Astrocyte (in vitro differentiated cells and primary cell): ENCODE measurements at places on chromosomes 6 and 20.

- H3K4me3 ChIP-seq, result no peak overlapping the region
- DNase-seq, result no peak
- H3K4me1 ChIP-seq, result no peaks in the 10 kb centered on the region
- no peaks in the 10 kb centered on the region for H3K27me3 ChIP-seq
These were observed 37.0 kb upstream of the BTBD3 start for GRCh38 chr20:11880680-11881079.

DNA sequence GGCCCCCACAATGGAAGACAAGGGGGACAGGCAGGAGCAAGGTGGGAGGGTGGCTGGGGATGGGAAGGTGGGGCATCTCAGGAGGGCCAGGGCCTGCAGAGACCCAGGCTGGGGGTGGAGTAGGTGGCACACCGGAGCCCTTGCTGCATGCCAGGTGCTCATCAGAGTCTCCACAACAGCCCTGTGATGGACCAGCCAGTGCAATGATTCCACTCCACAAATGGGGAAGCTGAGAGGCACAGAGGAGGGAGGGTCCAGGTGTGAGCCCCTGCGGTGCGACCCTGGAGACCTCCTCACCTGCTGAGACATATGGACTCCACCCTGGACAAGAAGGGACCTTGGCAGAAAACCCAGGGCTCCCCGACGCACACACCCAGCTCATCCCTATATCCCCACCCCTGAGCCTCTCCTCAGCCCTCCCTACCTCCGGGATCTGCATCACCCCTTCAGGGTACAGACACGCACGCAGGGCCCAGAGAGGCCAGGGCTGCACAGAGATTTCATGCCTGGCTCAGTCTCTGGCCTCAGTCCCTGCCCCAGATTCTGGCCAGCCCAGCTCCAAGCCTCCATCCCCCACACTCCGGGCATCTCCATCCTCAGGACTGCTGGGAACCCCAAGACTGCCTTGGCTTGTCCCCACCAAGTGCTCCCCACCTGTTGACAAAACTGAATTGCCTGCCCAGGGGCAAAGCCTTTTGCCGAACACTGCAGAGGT is 7.1 kb upstream of the GRM4 start:
- H3K4me3 ChIP-seq, result no peak overlapping the region
- no peaks in the 10 kb centered on the region for H3K36me3 ChIP-seq
- DNase-seq, result no peak
- peaks cover 6% of the 10 kb centered on the region for H3K4me1 ChIP-seq
- H3K27me3 ChIP-seq, result peaks cover 47% of the 10 kb centered on the region

DNA sequence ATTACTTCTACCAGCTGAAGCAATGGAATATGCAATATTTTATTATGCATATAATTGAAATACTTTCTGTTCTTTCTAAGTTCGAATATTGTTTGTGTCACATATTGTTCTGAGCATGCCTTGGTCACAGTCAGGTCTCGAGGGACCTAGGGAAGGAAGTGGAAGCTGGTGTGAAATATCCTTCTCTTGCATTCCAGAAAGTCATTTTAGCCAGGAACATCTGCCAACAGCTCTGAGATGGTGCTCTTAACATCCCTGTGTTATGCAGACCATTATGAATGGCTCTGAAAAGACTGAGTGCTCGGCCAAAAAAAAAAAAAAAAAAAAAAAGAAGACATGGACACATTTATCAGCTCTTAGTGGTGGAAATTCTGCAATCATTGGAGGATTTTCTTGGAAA is 132.7 kb upstream of the JAG1 start:
- no peak overlapping the region for H3K4me3 ChIP-seq
- DNase-seq, result no peak
- no peaks in the 10 kb centered on the region for H3K36me3 ChIP-seq
- H3K27ac ChIP-seq, result no peak overlapping the region
- H3K4me1 ChIP-seq, result no peaks in the 10 kb centered on the region

- no peak for DNase-seq
- H3K27ac ChIP-seq, result no peak overlapping the region
- H3K4me3 ChIP-seq, result no peak overlapping the region
- H3K4me1 ChIP-seq, result peaks cover 3% of the 10 kb centered on the region
These were observed 269.3 kb downstream of the ZFAND3 start for GRCh38 chr6:38088829-38089228.

- no peak overlapping the region for H3K4me3 ChIP-seq
- DNase-seq, result no peak
- H3K27me3 ChIP-seq, result no peaks in the 10 kb centered on the region
- no peak overlapping the region for H3K27ac ChIP-seq
These were observed 650.4 kb downstream of the RFPL4B start for GRCh38 chr6:112997421-112998085.

- DNase-seq, result peak; percentile 52
- no peak overlapping the region for H3K4me3 ChIP-seq
- H3K27me3 ChIP-seq, result no peaks in the 10 kb centered on the region
- no peak overlapping the region for H3K27ac ChIP-seq
- H3K36me3 ChIP-seq, result peaks cover 10% of the 10 kb centered on the region
These were observed 12.4 kb downstream of the TFB1M start for GRCh38 chr6:155301867-155302266.

DNA sequence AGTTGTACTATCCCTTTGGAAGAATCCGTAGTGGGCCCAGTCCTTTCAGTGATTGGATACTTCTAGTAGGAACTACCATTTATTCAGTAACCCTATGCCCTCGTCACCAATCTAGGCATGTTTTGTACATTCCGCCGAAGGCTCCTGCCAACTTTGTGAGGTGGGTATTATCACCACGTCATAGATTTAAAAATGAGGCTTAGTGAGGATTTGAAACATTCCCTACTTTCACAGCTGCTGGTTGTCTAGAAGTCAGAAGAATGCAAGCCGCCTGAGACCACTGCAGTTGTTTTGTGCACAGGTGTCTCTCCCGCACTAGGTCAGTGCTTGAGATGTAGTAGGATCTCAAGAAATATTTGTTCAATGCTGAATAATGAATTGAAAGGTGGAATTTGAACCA is 32.6 kb downstream of the ENPP1 start:
- no peaks in the 10 kb centered on the region for H3K4me1 ChIP-seq
- H3K36me3 ChIP-seq, result no peaks in the 10 kb centered on the region
- no peak overlapping the region for H3K27ac ChIP-seq
- H3K27me3 ChIP-seq, result no peaks in the 10 kb centered on the region

GRCh38 chr20:34011275-34011674 is 17.6 kb downstream of the RALY start:
- no peak overlapping the region for H3K27ac ChIP-seq
- no peaks in the 10 kb centered on the region for H3K4me1 ChIP-seq
- H3K4me3 ChIP-seq, result no peak overlapping the region
- no peaks in the 10 kb centered on the region for H3K36me3 ChIP-seq

GRCh38 chr6:138403324-138403800 is 661 bp upstream of the HEBP2 start:
- H3K4me3 ChIP-seq, result peak overlapping the region; percentile 75
- no peak for DNase-seq
- peak overlapping the region; percentile 44 for H3K27ac ChIP-seq
- peaks cover 3% of the 10 kb centered on the region for H3K4me1 ChIP-seq
- no peaks in the 10 kb centered on the region for H3K27me3 ChIP-seq

DNA sequence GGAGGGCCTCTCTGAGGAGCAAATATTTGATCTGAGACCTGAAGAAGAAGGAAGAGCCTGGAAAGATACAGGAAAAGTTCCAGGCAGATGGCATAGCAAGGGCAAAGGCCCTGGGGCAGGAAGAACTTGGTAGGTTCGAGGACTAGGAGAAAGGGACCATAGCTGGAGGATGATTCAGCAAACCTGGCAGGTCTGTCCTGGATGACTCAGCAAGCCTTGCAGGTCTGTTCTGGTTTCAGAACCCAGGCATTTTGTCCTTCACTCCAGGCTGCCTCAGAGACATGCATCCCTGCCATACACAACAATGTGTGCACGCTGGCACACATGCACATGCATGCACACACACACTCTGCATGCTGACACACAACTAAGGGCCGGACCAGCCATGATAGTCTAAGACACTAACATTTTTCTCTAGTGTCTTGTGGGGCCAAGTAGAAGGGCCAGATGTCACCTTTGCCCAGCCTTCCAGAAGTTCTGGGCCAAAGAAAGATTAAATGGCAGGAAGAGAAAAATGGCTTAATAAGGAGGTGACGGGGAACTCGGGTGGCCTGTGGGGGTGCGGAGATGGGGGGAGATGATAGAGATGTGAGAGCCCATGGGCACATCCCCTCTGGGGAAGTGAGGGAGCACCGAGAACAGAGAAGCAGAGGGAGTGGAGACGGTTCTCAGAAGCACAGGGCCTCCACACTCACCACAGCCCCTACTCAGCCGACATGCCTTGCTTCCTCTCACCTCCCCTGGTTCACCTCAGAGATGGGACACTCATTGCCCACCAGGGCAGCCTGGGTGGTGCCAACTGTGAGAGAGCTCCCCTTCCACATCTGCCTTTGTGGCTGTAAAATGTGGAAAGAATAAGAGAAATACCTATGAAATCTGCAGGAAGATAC is 15.4 kb upstream of the TRIB3 start:
- no peaks in the 10 kb centered on the region for H3K27me3 ChIP-seq
- no peak overlapping the region for H3K4me3 ChIP-seq
- H3K36me3 ChIP-seq, result no peaks in the 10 kb centered on the region
- no peak for DNase-seq

DNA sequence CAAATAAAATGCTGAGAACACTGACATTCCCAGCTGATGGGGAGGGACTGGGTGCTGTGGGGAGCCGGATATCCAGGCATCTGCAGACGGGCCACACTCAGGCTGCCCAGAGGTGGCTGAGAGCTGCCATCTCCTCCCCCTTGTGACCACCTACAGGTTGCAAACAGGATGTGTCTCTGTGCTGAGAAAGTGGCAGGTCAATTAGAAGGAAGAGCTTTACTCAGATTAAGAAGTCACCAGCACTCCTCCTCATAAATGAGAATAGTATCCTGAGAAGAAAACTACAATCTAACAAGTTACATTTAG is 63.0 kb downstream of the HUS1B start:
- H3K36me3 ChIP-seq, result peaks cover 13% of the 10 kb centered on the region
- DNase-seq, result no peak
- H3K27me3 ChIP-seq, result no peaks in the 10 kb centered on the region
- no peak overlapping the region for H3K27ac ChIP-seq
- H3K4me1 ChIP-seq, result no peaks in the 10 kb centered on the region

DNA sequence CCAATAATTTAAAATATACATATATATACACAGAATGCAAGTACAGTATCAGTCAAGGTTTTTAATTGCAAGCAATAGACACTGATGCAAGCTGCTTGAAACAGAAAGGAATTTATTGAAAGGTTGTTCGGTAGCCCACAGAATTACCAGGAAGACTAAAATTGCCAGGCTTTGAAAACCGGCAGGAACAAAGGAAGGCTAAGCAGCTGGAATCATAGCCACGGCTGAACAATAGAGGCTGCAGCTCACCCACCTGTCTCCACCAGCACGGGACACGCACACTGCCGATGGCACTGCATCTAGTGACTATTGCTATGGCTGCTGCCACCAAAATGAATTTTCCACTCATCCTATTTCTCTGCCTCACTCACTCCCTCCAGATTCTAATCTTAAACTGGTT is 22.0 kb upstream of the L3MBTL3 start:
- no peak overlapping the region for H3K4me3 ChIP-seq
- no peaks in the 10 kb centered on the region for H3K27me3 ChIP-seq
- H3K4me1 ChIP-seq, result peaks cover 3% of the 10 kb centered on the region
- H3K36me3 ChIP-seq, result no peaks in the 10 kb centered on the region

DNA sequence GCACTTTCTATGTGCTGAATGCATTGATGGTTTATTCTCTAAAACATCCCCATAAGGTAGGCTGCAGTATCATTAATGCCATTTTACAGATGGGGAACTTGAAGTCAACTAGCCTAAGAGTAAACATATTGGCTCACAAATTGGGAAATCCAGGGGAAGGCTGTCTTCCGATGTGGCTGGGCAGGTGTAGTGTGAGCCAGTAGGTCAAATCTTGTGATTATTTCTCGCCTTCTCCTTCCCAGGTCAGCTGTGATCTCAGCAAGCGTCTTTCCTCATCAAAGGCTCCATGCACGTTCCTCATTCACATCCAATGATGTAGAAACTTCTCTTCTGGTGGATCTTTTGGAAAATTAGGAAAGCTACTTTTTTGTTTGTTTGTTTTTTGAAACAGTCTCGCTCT is 94.1 kb upstream of the SHLD1 start:
- H3K4me3 ChIP-seq, result no peak overlapping the region
- H3K4me1 ChIP-seq, result peaks cover 26% of the 10 kb centered on the region
- no peaks in the 10 kb centered on the region for H3K36me3 ChIP-seq

DNA sequence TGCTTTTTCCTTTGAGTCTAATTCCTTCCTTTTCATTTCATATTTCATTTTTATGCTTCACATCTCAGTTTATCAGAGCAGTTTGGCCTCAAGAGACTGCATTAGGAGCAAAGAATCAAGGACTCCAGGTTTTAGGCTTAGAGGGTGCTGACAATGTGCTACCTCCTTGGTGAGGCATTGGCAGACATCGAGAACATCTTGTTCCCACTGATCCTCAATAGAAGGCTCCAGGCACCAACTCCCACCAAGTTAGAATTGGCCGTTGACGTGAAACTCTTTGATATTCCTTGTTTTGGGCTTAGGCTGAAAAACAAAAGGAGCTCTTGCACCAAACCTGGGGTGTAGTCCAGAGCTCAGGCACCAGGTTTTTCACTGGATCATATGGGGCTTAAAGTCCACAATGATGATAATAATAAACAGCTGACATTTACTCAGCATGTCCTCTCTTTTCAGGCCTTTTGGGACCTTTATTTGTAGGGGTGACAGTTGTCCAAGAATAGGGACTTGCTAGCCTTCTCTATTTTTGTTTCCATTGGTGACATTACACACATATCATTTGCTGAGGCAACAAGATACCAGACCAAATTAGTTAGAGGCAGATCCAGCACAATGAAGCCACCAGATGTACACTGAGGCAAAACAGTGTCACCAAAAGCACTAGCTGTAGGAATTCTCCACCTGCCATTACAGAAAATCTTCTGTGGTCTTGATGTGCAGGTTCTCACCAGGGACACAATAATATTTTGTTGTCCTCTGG is 81.0 kb upstream of the ENPP5 start:
- H3K27ac ChIP-seq, result no peak overlapping the region
- no peaks in the 10 kb centered on the region for H3K4me1 ChIP-seq
- no peak overlapping the region for H3K4me3 ChIP-seq
- no peaks in the 10 kb centered on the region for H3K36me3 ChIP-seq

GRCh38 chr6:143400258-143401067 is 50.0 kb downstream of the ADAT2 start:
- H3K4me3 ChIP-seq, result no peak overlapping the region
- no peaks in the 10 kb centered on the region for H3K27me3 ChIP-seq
- H3K27ac ChIP-seq, result peak overlapping the region; percentile 13
- peaks cover 39% of the 10 kb centered on the region for H3K4me1 ChIP-seq
- H3K36me3 ChIP-seq, result no peaks in the 10 kb centered on the region

- no peaks in the 10 kb centered on the region for H3K36me3 ChIP-seq
- no peaks in the 10 kb centered on the region for H3K27me3 ChIP-seq
- no peak overlapping the region for H3K4me3 ChIP-seq
- no peaks in the 10 kb centered on the region for H3K4me1 ChIP-seq
- no peak for DNase-seq
- no peak overlapping the region for H3K27ac ChIP-seq
These were observed 62.9 kb upstream of the TULP4 start for GRCh38 chr6:158249340-158249836.

GRCh38 chr6:170093658-170094596 is 197.0 kb downstream of the DLL1 start:
- no peak overlapping the region for H3K27ac ChIP-seq
- H3K36me3 ChIP-seq, result no peaks in the 10 kb centered on the region
- H3K4me3 ChIP-seq, result no peak overlapping the region
- no peak for DNase-seq
- no peaks in the 10 kb centered on the region for H3K27me3 ChIP-seq
- H3K4me1 ChIP-seq, result no peaks in the 10 kb centered on the region

GRCh38 chr20:23032750-23033078 is 2.4 kb upstream of the SSTR4 start:
- peaks cover 4% of the 10 kb centered on the region for H3K27me3 ChIP-seq
- H3K4me3 ChIP-seq, result no peak overlapping the region
- H3K27ac ChIP-seq, result no peak overlapping the region
- no peak for DNase-seq
- no peaks in the 10 kb centered on the region for H3K4me1 ChIP-seq
